Sigmoid colon (tissue), 7 donors: ENCODE measurements at places on chromosomes 11 and 22. TPM values are rescaled to one million over a fixed set of nuclear protein-coding genes. Genes with fewer than 3 reads are reported as not detected.

KRTAP5-8 gene
- not detected for total RNA-seq

PPFIBP2 gene
- 4.1 TPM for total RNA-seq

PRG3 gene
- total RNA-seq, result not detected

CELSR1 gene
- total RNA-seq, result 0.82 TPM

ZNF214 gene
- 1.9 TPM for total RNA-seq

BTG4 gene
- total RNA-seq, result not detected

MMP13 gene
- not detected for total RNA-seq

FOXRED2 gene
- 4.6 TPM for total RNA-seq

PKNOX2 gene
- 1.4 TPM for total RNA-seq

SMIM38 gene
- total RNA-seq, result 3.9 TPM

GRCh38 chr11:18972336-18972735 lies 33.1 kb upstream of the MRGPRX1 start:
- H3K36me3 ChIP-seq, result no peaks in the 10 kb centered on the region
- no peak overlapping the region for H3K27ac ChIP-seq
- no peak for DNase-seq
- no peak overlapping the region for H3K4me3 ChIP-seq
- H3K4me1 ChIP-seq, result no peaks in the 10 kb centered on the region
- H3K27me3 ChIP-seq, result no peaks in the 10 kb centered on the region

GRCh38 chr11:102109896-102110760 lies at the start of gene YAP1:
YAP1 (plus strand) TSS chr11:102110447; CDS start chr11:102110849, 402 bp downstream.
- peak within 1 kb of the TSS; percentile 86 for H3K4me3 ChIP-seq
- H3K27me3 ChIP-seq, result no peaks in the 10 kb centered on the region

GRCh38 chr11:38598418-38598817 lies 2000.4 kb upstream of the RAG2 start:
- no peaks in the 10 kb centered on the region for H3K4me1 ChIP-seq
- no peak overlapping the region for H3K27ac ChIP-seq
- no peak overlapping the region for H3K4me3 ChIP-seq
- no peaks in the 10 kb centered on the region for H3K27me3 ChIP-seq

- no peaks in the 10 kb centered on the region for H3K27me3 ChIP-seq
- H3K4me3 ChIP-seq, result no peak overlapping the region
- DNase-seq, result no peak
- H3K4me1 ChIP-seq, result no peaks in the 10 kb centered on the region
These were observed 29.9 kb downstream of the SERPIND1 start for GRCh38 chr22:20803696-20804324.

- no peak overlapping the region for H3K27ac ChIP-seq
- H3K27me3 ChIP-seq, result no peaks in the 10 kb centered on the region
- no peak overlapping the region for H3K4me3 ChIP-seq
- H3K36me3 ChIP-seq, result no peaks in the 10 kb centered on the region
These were observed 134.1 kb downstream of the GRIK4 start for GRCh38 chr11:120645639-120646038.

- peaks cover 33% of the 10 kb centered on the region for H3K36me3 ChIP-seq
- no peak overlapping the region for H3K4me3 ChIP-seq
- peak overlapping the region; percentile 71 for H3K27ac ChIP-seq
These were observed 15.6 kb downstream of the SDHAF2 start for GRCh38 chr11:61445516-61445915.

GRCh38 chr11:129974237-129974636 lies 28.4 kb downstream of the PRDM10 start:
- no peak overlapping the region for H3K27ac ChIP-seq
- no peaks in the 10 kb centered on the region for H3K27me3 ChIP-seq
- H3K4me1 ChIP-seq, result peaks cover 20% of the 10 kb centered on the region

DNA sequence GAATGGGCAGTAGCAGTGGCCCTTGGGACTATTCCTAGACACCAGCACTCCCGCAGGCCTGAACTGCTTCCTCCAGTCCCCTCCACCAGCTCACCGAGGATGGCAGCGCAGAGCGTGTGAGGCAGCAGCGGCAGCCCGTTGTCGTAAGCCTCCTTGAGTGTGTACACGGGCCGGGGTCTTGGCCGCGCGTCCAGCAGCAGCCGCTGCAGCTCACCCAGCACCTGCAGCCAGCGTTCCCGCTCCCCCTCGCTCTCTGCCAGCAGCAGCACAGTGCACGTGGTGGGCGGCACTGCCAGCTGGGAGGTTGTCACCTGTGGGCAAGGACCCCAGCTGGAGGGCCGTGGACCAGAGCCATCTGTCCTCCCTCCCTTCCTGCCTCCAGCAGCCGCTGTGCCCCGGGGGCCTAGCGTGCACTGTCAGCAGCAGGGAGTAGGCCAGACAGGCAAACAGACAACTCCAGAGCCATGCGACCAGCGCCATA lies 13.0 kb downstream of the CDC42BPG start:
- DNase-seq, result no peak
- H3K4me1 ChIP-seq, result no peaks in the 10 kb centered on the region
- no peak overlapping the region for H3K4me3 ChIP-seq
- H3K36me3 ChIP-seq, result no peaks in the 10 kb centered on the region

DNA sequence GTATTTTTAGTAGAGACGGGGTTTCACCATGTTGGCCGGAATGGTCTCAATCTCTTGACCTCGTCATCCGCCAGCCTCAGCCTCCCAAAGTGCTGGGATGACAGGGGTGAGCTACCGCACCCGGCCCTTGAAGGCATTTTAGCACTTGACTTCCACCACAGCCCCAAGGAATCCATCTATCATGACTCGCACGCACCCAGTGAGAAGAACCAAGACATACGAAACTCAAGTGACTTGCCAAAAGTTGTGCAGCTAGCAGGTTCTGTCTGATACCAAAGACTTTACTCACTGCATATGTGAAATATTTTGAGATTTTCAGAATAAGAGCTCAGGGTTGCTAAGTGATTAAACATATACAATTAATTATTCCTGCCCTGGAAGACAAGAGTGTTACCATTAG lies 21.0 kb downstream of the FLI1 start:
- DNase-seq, result no peak
- H3K36me3 ChIP-seq, result no peaks in the 10 kb centered on the region
- peak overlapping the region; percentile 75 for H3K27ac ChIP-seq
- H3K4me1 ChIP-seq, result no peaks in the 10 kb centered on the region
- no peak overlapping the region for H3K4me3 ChIP-seq

DNA sequence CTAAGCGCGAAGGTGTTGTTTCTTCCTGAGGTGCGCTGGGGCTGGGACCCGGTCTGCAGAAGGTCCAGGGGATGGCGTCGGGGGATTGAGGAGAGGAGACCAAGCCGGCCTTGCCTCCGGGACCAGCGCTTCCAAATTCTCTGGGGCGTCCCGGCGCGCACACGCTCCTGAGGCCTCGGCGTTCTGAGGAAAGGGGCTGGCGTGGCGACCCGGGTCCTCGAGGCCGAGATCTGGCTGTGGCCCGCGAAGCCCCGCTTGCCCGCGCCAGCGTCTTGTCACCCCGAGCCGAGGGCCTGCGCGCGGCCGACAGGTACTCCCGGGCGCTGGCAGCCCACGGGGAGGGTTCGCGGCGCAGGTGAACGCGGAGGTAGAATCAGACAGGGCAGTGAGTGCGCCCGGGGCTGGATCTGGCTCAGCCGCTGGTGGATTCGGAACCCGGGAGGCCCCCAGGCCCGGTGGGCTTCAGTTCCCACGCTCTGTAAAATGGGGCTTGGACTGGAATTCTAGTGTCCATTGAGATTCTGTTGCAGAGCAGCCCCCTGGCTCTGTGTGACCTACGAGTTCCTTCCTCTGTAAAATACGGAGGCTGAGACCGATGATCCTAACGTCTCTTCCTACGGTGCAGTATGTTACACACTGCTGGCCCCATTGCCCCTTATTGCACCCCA lies 14.7 kb downstream of the SSH3 start:
- no peak for DNase-seq
- H3K36me3 ChIP-seq, result no peaks in the 10 kb centered on the region
- H3K4me3 ChIP-seq, result peak overlapping the region; percentile 53
- peak overlapping the region; percentile 88 for H3K27ac ChIP-seq
- H3K4me1 ChIP-seq, result peaks cover 20% of the 10 kb centered on the region
- H3K27me3 ChIP-seq, result no peaks in the 10 kb centered on the region

DNA sequence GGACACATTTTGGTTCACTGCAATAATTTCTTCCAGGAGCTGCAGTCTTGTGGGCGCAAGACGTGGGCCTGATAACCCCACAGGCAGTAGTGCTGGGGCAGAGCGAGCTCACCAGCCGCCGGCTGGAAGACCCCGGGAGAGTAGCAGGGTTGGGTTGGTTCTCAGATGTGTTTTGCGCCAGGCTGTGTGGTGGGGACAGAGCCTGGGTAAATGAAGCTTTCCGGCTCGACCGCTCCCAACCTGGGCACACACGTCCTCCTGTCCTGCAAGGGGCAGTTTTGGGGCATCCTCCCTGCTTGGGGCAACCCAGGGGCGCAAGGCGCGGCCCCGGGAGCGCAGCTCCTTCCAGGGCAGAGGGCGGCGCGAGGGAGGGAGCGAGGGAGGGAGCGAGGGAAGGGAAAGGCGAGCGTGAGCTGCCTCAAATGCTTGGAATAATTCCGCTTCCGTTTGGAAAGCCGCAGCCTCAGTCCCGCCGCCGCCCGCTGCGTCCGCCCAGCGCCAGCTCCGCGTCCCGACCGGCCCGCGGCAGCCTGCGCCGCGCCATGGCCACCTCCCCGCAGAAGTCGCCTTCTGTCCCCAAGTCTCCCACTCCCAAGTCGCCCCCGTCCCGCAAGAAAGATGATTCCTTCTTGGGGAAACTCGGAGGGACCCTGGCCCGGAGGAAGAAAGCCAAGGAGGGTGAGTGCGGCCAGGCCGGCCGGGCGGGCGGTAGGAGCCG lies at the start of gene PARVA:
PARVA (plus strand) TSS at position 466 of the 718 bp plus-strand sequence; CDS start at position 543, 77 bp downstream.
- H3K27me3 ChIP-seq, result no peaks in the 10 kb centered on the region
- peak; percentile 88 for DNase-seq
- peak within 1 kb of the TSS; percentile 51 for H3K4me3 ChIP-seq
- peaks cover 57% of the 10 kb centered on the region for H3K4me1 ChIP-seq
- H3K36me3 ChIP-seq, result no peaks in the 10 kb centered on the region

GRCh38 chr22:21568347-21569075 lies 997 bp downstream of the UBE2L3 start:
- H3K27ac ChIP-seq, result peak overlapping the region; percentile 93
- no peaks in the 10 kb centered on the region for H3K36me3 ChIP-seq
- DNase-seq, result no peak
- H3K4me3 ChIP-seq, result peak overlapping the region; percentile 90
- H3K27me3 ChIP-seq, result no peaks in the 10 kb centered on the region
- H3K4me1 ChIP-seq, result peaks cover 52% of the 10 kb centered on the region

GRCh38 chr11:76798202-76798581 lies 15.0 kb downstream of the TSKU start:
- no peak overlapping the region for H3K27ac ChIP-seq
- H3K27me3 ChIP-seq, result no peaks in the 10 kb centered on the region
- peak; percentile 61 for DNase-seq
- H3K4me1 ChIP-seq, result no peaks in the 10 kb centered on the region
- no peak overlapping the region for H3K4me3 ChIP-seq
- no peaks in the 10 kb centered on the region for H3K36me3 ChIP-seq

DNA sequence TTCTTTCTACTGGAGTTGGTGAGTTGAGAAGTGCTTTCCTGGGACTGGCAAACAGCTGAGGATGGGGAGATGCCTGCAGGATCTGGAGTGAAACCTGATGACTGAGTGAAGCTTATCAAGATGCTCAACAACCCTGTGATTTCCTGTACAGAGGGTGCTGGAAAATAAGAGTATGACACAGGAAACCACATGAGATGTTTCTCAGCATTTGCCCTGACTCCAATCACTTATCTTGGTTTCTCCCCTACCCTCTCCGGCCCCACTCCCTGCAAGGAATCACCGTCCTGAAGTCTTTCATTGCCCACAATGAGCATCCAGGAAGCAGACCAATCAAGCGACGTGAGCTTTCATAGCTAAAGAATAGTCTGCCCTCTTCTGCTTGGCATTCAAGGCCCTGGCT lies at the start of gene MRGPRX2:
MRGPRX2 (minus strand) TSS at position 89 of the 400 bp plus-strand sequence. CDS start 4,315 bp downstream, outside the sequence.
- no peaks in the 10 kb centered on the region for H3K4me1 ChIP-seq
- H3K36me3 ChIP-seq, result no peaks in the 10 kb centered on the region
- DNase-seq, result no peak
- H3K27ac ChIP-seq, result no peak within 1 kb of the TSS

- DNase-seq, result no peak
- H3K27me3 ChIP-seq, result no peaks in the 10 kb centered on the region
- H3K4me3 ChIP-seq, result no peak overlapping the region
- H3K27ac ChIP-seq, result peak overlapping the region; percentile 60
- no peaks in the 10 kb centered on the region for H3K36me3 ChIP-seq
These were observed 60.2 kb upstream of the PDE3B start for GRCh38 chr11:14583252-14584034.

GRCh38 chr11:57219021-57219627 lies 17.9 kb downstream of the APLNR start:
- H3K4me1 ChIP-seq, result peaks cover 8% of the 10 kb centered on the region
- no peaks in the 10 kb centered on the region for H3K27me3 ChIP-seq
- DNase-seq, result no peak
- no peak overlapping the region for H3K4me3 ChIP-seq
- H3K36me3 ChIP-seq, result no peaks in the 10 kb centered on the region
- no peak overlapping the region for H3K27ac ChIP-seq

GRCh38 chr11:8301622-8302021 lies 37.9 kb upstream of the LMO1 start:
- no peaks in the 10 kb centered on the region for H3K36me3 ChIP-seq
- no peaks in the 10 kb centered on the region for H3K4me1 ChIP-seq
- no peaks in the 10 kb centered on the region for H3K27me3 ChIP-seq
- no peak overlapping the region for H3K27ac ChIP-seq
- H3K4me3 ChIP-seq, result no peak overlapping the region

- no peak overlapping the region for H3K4me3 ChIP-seq
- H3K36me3 ChIP-seq, result no peaks in the 10 kb centered on the region
- DNase-seq, result no peak
- H3K4me1 ChIP-seq, result no peaks in the 10 kb centered on the region
- H3K27ac ChIP-seq, result no peak overlapping the region
- no peaks in the 10 kb centered on the region for H3K27me3 ChIP-seq
These were observed 338.6 kb downstream of the TTC28 start for GRCh38 chr22:28341001-28341400.

- H3K4me3 ChIP-seq, result peak overlapping the region; percentile 24
- peaks cover 23% of the 10 kb centered on the region for H3K27me3 ChIP-seq
- H3K4me1 ChIP-seq, result peaks cover 18% of the 10 kb centered on the region
These were observed 722 bp downstream of the IFITM10 start for GRCh38 chr11:1749395-1750351.

DNA sequence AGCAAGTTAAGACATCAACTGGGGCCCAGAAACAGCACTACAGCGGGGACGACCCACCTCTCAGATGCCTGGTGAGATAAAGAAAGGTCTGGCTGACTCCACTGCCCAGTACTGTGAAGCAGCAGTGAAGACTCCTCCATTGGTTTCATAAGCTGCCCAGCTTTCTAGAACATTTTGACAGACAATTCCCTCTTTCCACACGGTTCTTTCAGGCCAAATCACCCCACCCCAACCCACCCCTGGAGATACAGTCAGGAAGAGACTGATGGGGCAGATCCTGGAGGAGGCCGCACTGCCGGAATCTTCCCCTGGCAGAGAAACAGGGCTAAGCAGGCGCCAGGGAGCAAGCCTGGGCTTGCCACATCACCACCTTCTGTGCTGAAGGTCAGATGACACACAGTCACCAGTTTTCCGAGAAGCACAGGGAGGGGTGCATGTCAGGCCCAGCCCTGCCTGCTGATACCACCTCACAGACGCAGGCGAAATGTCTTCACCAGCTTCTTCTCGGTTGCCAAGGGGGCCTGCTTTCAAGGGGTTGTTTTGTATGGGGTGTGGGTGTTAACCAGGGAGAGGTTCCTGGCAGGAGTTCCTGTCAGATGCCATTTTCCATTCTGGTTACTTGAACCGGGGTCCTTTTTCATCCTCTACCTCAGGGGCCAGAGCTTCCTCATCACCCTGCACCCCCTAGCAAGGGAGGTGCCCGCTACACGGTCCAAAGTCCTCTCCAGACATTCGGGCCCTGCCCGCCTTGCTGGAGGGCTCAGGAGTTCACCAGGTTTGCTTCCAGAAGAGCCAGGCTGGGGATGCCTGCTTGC lies 1.4 kb upstream of the NEAT1 start:
- peak overlapping the region; percentile 100 for H3K27ac ChIP-seq
- H3K27me3 ChIP-seq, result no peaks in the 10 kb centered on the region
- DNase-seq, result peak; percentile 98
- H3K4me1 ChIP-seq, result peaks cover 54% of the 10 kb centered on the region
- peaks cover 7% of the 10 kb centered on the region for H3K36me3 ChIP-seq

GRCh38 chr11:1162138-1162475 lies 4.4 kb downstream of the MUC5AC start:
- no peak overlapping the region for H3K27ac ChIP-seq
- no peak overlapping the region for H3K4me3 ChIP-seq
- no peaks in the 10 kb centered on the region for H3K4me1 ChIP-seq
- no peaks in the 10 kb centered on the region for H3K36me3 ChIP-seq
